ENCODE measurements at places on chromosomes 11 and 22.

GRCh38 chr11:16813126-16813525 lies 74.7 kb downstream of the C11orf58 start:
- no peak for DNase-seq

DNA sequence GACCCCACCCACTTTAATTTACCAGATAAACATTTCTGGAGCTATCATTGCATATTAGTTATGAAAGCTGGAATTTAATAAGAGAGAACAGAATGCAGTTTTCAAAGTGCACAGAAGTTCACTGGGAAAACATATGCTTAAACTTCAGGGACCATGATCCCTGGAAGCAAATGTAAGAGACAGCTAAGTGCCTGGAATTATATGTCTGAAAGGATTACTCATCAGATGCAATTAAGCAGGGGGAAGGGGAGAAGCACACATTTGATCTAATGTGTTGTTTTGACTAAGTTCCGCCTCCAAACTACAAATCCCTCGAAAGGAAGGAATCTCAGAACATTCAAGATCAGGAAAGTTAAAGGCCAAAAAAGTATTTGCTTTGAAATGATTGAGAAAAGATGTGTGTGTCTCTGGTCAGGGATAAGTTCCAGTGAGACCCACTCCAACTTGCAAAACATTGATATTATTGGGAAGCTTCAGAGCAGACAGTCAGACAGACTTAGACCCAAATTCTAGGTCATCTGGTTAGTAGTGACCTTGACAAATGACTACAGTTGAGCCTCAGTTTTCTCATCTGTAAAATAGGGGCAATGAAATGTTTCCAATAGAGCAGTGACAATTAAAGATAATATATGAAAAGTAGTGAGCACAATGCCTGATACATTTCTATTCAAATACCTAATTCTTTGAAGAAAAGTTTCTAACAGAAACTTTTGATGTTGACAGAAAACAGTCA lies 147.6 kb downstream of the ME3 start:
- DNase-seq: no peak

GRCh38 chr11:27211370-27212127 lies 151.5 kb downstream of the CCDC34 start:
- DNase-seq: no peak

DNA sequence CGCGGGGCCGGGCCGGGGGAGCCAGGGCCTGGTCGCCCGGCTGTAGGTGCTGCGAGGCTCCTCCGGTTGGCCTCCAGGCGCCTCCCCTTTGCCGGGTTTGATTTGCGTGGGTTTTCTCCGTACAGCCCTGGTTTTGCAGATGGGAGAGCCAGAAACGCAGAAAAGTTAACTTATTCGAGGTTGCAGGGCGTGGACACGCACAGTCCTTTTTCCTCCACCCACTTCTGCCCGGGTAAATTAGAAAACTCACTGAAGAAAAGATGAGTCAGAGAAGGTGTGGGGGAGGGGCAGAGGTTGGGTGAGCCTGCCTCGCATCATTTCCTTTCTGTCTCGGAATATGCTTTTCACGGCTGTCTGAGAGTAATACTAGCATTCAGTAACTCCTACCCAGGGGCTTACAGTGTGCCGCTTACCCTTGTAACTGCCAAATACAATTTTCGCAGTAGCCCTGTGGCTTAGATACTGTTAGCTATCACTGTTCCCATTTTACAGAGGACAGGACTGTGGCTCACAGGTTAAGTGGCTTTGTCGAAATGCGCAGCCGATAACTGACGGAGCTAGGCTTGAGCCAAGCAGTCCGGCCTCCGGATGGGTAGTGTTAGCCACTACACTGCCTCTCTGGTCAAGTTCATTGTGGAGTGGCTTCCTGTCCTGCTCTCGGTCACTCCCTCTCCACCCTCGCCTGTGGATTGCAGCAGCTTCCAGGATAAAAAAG lies 812 bp downstream of the FADD start:
- peak; percentile 5 for DNase-seq

DNA sequence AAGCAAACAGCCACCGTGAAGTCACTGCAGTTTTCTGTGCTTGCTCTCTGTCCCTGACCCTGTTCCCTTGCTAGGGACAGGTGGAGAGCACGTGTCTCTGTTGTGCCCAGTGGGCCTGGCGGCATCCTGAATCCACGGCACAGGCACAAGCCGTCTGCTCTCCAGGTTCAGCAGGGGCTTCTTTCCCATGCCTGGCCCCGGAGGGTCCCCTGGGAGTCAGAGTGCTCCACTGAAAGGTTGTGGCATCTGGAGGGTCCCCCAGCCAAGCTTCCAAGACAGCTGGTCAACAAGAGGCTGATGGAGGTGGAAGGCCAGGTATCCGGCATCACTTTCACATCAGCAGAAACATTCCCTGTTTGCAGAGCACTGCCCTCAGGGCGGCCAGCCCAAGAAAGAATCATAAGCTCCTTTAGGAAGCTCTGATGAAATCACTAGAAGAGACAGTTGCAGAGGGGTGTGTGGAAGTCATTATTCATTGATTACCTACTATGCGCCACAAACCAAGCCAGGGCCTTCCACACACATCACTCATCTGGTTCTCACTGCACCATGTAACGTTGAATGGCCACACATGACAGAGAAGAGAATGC lies 346.4 kb upstream of the B3GAT1 start:
- DNase-seq: no peak

DNA sequence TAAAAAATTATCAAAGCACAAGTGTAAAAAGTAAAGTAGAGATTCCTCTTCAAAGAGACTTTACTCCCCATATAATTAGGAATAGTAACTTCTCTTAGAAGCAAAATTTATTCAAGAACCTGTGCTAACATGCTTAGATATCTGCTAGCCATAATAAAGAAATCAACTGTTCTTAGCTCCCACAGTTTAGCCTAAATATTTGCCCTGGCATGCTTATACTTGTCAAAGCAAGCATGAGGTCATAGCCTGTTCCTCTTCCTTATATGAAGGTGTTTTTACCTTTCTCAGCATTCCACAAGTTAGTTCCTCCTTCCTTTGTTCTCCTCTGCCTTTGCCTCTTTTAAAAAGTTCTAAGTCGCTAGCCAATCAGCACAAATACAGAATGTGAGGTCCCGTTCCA lies 30.3 kb downstream of the RIC3 start:
- DNase-seq: no peak

GRCh38 chr11:36073411-36074203 lies 129.7 kb downstream of the LDLRAD3 start:
- no peak for DNase-seq

DNA sequence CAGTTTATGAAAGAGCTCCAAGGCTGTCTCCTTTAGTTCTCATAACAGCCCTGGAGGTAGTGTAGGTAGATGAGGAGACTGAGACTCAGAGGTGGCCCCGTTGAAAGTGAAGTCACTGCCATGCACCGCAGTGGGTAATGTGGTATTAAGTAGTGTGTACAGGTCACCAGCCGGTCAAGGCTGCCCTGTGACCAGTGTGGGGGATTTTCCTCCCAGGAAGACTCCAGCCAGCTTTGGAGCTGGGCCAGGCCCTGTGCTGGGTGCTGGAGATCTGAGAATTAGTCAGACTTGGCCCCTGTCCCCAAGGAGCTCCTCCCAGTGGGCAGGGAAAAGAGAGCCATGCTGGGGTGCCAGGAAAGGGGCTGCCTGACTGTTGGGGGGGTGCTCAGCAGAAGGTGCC lies 5.3 kb downstream of the OMP start:
- DNase-seq: no peak

GRCh38 chr11:921921-922678 lies 3.6 kb upstream of the AP2A2 start:
- no peak for DNase-seq

DNA sequence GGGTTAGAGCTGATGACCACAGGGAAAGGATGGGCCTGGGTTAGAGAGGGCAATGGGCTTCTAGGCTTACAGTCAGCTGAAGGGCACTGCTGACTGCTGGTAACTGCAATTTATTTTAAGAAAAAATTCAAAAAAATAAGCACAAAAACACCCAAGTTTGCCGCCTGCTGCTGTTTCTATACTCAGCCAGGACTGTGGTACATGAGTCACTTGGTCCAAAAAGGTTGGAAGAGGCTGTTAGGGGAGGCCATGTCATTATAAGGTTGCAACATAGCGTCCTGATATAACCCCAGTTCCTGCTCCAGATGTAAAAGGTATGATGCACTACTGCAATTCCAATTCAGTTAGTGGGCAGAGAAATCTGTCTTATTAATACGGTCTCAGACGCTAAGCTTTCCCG lies 98.9 kb downstream of the ETS1 start:
- no peak for DNase-seq

DNA sequence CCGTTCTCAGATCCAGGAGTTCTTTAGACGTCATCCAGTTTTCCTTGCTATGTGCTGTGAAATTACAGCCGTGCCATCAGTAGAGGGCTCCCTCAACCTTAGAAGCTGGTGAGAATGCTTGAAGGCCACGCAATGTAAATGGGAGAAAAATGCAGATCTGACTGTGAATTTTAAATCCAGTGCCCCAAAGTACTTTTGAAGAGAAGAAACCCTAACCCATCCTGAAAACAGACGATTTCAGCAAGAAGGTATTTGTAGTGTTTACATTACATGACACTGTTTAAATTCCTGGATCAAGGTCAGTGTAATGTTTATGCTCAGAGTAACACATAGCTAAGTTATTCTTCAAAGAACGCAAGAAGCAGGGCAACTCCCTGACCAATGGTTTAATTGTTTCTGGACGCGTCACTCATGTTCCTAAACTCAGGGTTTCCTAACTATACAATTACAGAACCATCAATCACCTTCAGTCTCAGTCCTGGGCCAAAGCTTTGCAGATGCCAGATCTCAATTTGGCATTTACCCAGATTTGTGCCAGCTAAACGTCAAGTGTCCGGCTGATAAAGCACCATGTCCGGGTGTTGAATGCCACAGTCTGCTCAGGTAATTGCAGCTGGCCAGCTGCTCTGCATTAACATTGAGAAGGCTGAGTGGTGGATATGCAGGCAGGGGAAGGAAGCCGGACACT lies 38.2 kb downstream of the ADAMTS8 start:
- no peak for DNase-seq

GRCh38 chr22:44445731-44446130 lies 52.3 kb downstream of the RTL6 start:
- DNase-seq: no peak

DNA sequence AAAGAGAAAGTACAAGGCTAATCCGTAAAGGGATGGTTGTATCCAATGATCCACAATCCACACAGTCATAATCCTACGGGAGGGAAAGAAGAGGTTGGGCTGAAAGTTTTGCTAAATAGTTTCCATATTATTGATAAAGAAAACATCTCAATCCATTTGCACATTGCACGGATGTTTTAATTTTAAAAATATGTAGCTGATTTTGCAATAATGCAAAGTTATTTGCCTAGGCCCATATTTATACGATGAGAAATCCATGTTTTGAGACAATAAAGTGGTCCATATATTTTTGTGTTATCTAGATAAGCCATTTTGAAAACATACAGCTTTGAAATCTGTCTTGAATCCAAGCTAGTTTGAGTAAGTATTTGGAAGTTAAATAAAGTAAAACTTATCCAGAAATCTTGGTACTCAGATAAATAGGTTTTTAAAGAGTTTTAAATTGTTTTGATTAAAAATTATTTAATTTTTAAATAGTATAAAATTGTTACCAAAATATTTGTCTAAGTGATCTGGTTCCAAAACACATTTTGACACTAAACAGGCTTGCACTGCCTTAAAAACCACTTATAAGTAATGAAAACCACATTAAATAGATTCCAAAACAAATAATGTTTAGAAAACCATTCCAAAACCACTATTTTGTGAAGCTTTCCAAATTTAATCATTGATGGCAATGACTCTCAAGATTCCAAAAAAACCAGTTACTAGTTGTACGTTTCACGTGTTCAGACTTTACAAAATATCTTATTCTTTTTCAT lies 38.2 kb upstream of the PAMR1 start:
- no peak for DNase-seq

- no peak for DNase-seq
These were observed 23.9 kb upstream of the TMPRSS13 start for GRCh38 chr11:117953024-117953671.

- no peak for DNase-seq
These were observed 80.1 kb downstream of the PICALM start for GRCh38 chr11:85988780-85989179.

DNA sequence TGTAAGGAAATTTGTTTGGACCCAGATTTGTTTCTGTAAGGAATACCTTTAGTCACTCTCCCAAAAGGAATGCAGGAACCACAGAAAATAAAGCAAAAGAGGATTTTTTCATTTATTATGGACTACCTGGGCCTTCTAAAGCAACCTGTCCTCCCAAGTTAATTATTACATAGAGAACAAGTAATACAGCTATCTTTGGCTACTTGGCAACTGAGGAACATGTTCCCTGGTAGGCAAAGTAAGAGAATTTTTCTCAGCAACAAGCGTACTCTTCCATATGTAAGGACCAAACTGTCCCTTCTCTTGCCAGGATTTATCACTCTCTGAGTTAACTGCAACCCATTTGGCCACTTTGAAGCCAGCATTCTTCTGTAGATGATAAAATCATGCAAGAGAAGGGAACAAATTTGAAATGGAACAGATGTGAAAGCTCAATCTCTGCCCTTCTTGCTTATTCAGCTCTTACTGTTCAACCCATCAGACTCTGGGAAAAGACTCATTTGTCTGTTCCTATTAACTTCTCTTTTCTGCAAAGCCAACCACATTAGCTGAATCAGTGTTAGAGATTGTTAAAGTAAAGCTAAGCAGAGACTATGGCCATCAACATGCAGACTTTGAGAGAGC lies 190.2 kb downstream of the SWAP70 start:
- no peak for DNase-seq

GRCh38 chr11:65610404-65610803 lies 3.6 kb downstream of the MAP3K11 start:
- no peak for DNase-seq

DNA sequence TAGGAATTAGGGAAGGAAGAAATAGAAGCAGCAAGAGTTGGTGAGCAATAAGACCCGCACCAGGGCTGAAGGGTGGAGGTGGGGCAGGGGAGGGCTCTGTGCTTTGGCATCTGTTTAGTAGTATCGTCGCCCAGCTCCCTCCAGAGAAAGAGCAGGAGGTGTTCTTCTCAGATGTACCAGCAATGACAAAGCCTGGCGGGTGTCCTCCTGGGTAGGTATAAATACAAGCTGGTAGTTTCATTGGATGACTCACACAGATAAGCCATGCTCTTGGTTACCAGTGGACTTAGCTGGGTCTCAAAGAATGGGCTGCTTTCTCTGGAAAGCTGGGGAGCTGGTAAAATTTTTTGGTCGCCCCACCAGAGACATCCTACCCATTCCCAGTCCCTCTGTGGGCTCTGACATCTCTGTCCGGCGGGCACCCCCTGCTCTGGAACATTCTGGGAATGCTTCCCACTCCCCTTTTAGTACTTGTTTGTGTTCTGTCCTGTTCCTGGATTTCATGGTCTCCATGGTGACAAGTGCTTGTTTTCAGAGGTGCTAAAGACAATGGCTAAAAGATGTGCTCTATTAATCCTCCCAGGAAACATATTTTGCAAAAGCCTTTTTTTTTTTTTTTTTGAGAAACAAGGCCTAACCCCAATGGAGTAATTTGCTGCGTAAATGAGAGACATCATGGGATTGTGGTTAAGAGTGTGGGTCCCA lies 15.4 kb upstream of the TUBA8 start:
- no peak for DNase-seq

DNA sequence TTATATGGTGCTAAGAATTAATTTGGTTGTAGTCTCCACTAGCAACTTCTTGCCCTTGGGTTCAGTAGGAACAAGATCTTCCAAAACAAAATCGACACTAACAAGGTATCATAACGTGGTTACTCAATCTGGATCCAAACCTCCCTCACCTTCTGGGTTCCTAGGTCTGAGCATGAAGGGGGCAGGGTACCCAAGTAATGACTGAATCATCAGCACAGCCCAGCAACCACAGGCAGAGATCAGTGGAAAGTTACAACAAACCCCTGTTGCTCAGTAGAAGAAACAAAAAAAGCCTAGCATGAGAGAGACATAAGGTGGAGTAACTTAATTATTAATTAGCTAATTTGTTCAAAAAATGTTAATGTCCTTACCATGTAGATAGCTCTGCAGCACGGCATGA lies 221.4 kb downstream of the BLID start:
- no peak for DNase-seq
